ENCODE measurements at places on chromosomes 5 and 9. TPM values are rescaled to one million over a fixed set of nuclear protein-coding genes. Genes with fewer than 3 reads are reported as not detected.

Gene ENG
- 5.4 TPM for polyA plus RNA-seq

DNA sequence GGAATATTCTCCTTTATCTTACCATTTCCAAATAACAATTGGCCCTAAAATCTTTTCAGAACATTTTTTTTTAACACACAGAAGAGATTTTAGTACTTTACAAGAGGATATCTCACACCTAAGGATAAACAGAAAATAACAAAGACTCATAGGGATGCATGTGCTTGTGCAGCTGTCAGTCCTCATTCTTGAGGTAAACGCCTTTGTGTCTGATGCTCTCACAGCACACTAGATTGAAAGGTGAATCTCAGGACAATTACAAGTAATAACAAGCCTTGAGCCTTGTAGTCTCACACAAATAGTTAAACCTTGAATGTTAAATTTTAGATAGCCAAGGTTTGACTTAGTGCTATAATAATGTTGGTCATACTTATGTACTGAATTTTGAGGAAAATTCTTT lies 439.2 kb downstream of the PTPRD start:
- peak; percentile 41 for DNase-seq

- no peak for DNase-seq
These were observed 371.0 kb downstream of the CSNK1G3 start for GRCh38 chr5:123882965-123883345.

DNA sequence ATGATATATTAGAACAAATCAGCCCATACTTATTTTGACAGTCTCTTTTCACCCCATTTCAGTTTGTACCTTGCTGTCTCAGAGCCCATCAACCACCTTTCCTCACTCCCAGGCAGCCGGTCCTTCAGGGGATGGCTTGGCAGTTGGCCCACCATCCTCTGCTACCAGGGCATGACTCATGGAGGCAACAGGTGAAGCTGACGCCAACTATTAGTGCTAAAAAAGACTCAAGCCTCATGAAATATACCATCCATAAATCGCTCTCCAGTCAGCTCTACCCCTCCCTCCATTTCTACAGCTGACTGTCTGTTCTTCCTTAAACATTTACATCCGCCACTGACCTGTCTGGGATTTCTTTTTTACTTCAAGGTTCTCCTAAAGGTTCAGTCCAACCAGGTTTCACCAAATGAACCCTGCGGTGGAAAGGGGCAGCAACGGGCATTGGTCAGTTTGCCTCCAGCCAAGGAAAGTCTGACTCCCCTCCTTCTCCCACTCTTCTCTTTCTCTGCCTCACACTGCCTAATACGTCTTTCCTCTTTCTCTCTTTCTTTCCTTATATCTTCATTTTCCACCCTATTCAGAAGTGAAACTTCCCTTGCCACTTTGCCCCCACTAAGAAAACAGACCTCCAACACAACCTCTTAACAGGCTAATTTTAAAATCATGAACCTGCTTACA lies 439.1 kb downstream of the RAB3C start:
- no peak for DNase-seq

Gene MEIKIN
- not detected for polyA plus RNA-seq

Gene CCL27
- polyA plus RNA-seq: 1.2 TPM

- no peak for DNase-seq
These were observed 378.1 kb upstream of the RFX3 start for GRCh38 chr9:3903906-3904305.

GRCh38 chr5:176412517-176413254 lies 3.7 kb downstream of the CLTB start:
- DNase-seq: no peak

GRCh38 chr9:115357821-115358220 lies 239.9 kb upstream of the TNC start:
- no peak for DNase-seq

Gene CARD9
- 0.17 TPM for polyA plus RNA-seq

- DNase-seq: no peak
These were observed 1067.8 kb upstream of the EDIL3 start for GRCh38 chr5:85452322-85453025.

GRCh38 chr9:17217272-17217671 lies 82.4 kb downstream of the CNTLN start:
- DNase-seq: no peak

Gene SMIM15
- polyA plus RNA-seq: 31.3 TPM

Gene NUDT12
- polyA plus RNA-seq: 5.7 TPM

DNA sequence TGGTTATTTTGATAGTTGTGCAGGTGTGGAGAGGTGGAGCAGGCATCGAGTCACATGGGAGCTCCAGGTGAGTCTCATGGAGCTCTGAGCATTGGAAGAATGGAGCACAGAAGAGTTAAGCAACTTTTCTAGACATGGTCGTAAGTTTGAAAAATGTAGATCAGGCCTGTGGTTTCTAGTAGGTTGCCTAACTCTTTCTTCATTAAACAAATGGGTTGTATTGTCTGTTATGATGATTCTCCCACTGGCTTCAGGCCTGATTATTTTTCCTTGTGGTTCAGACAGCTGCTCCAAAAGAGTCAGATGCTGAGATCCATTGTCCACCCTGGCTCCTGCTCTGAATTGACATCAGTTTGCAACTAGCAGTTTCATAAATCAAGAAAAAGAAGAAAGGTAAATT lies 80.3 kb upstream of the RPS23 start:
- DNase-seq: peak; percentile 56

Gene OMD
- not detected for polyA plus RNA-seq

DNA sequence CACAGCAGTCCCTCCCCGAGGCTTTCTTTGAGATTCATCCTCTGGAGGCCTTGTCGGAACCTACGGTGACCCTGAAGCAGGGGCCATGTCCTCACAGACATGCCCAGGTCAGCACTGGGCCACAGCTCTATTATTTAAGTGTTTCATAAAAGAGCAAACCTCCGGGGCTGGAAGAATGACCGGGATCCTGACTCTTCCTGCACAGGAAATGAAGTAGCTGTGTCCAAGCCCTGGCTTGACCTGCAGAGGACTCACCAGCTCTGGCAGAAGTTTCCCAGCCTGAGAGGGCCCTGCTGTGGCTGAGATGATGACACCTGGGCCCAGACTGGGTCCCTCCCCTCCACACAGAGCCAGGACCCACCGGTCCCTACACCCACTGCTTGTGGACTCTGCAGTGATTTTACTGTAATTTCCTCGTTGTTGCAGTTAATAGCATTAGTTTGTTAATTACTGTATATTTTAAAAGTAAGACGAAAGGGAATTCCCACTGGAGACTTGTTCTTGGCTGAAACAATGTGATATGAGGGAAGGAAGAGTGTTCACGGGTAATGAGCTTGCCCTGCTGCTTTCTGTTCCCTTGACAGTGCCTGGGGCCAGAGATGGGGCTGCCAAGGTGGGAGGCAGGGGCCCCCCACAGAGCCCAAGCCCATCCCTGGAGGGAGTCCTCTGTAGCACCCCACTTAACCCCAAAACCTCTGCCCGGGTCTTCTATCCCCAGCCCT lies 72.2 kb downstream of the PCDH1 start:
- no peak for DNase-seq

- no peak for DNase-seq
These were observed 68.4 kb downstream of the CFAP95 start for GRCh38 chr9:69888856-69889585.

DNA sequence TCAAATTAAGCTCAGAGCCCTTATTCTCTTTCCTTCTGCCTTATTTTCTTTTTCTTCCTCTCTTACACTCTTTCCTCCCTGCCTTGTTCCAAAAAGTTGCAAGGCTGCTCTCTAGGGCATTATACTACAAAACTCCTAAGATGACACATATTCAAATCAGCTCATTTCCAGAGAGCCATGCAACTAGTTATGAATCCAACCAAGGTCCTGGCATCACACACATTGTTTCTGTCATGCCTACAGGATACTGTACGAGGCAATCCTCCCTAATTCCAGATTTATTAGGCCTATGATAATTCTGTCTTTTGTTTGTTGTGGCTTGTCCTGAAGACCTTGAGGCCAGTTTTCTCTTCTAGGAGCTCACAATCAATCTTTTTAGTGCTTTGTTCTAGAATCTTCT lies 87.0 kb upstream of the TBCA start:
- DNase-seq: no peak

Gene FOXD4L3
- not detected for polyA plus RNA-seq

GRCh38 chr9:135840539-135840938 lies 66.8 kb downstream of the CAMSAP1 start:
- no peak for DNase-seq

Gene SERF1A
- 3.1 TPM for polyA plus RNA-seq

Gene STPG3
- polyA plus RNA-seq: not detected

Gene CORO2A
- polyA plus RNA-seq: 12.9 TPM

- DNase-seq: no peak
These were observed 375.9 kb downstream of the KIF4B start for GRCh38 chr5:155389498-155389897.

DNA sequence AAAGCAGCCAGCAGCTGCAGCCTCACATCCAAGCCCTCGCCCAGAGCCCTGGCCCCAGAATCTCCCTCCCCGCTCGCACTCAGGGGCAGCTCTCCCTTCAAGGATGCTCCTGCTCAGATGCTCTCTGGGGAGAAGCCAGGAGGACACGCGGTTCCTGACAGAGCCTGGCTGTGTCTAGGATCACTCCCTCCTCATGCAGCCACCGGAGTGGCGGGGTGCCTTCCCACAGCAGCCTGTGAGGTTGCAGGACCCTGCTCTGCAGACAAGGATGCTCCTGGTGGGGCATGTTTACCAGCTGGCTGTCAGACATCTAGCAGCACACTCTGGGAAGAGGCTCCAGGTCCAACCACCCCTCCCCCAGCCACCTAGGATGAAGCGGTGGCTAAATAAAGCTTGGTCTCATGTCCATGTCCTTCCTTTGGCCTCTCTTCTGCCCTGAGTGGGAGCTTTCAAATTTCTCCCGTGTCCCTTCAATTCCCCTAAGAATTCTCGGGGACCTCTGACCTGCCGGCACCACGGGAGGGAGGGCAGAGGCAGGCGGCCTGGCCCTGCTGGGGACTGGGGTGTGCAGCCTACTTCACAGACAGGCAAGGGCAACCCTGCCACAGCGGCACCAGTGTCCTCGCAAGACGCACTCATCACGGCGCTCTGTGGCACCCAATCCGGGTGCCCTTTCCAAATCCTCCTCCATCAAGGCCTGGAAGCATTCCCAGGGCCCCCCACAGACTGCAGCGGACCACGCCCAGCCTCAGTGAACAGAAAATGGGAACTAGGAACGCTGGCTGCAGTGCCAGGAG lies 88.3 kb upstream of the SARDH start:
- DNase-seq: no peak

GRCh38 chr9:121399883-121400607 lies 30.0 kb upstream of the STOM start:
- DNase-seq: peak; percentile 69

Gene ARPC5L
- polyA plus RNA-seq: 129 TPM

Gene KCNMB1
- polyA plus RNA-seq: not detected

Gene ZSWIM6
- 1.4 TPM for polyA plus RNA-seq

GRCh38 chr5:14270209-14270702 lies 127.1 kb downstream of the TRIO start:
- DNase-seq: no peak

DNA sequence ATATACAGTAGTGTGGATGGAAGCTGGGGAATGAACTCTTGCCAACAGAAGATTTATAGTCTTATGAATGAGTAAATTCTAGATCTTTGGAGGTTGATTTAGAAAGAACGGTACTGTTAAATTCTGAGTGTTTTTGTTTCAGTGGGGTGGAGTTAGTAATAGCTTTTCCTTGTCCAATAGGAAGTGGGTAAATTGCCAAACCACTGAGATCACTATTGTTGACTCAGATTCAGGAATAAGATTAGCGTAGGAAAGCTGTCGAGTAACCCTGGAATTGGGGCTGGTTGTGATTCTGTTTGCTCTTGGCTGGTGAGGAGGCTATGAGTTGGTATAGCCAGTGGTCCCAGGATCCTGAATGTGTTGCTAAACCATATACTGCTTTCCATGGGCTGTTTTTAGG lies 155.6 kb downstream of the ARHGAP26 start:
- DNase-seq: peak; percentile 42

All from foreskin keratinocyte (primary cell).